Endothelial cell of coronary artery (primary cell): ENCODE measurements at places on chromosomes 6 and 20. TPM values are rescaled to one million over a fixed set of nuclear protein-coding genes. Genes with fewer than 3 reads are reported as not detected.

The TCF19 gene
- total RNA-seq, result 9.7 and 17.5 TPM in 2 replicates

The ID1 gene
- 223 and 245 TPM in 2 replicates for total RNA-seq

The PRR18 gene
- total RNA-seq, result not detected in 2 replicates

The PACRG gene
- total RNA-seq, result 0.45 TPM in 1 of 2 replicates, not detected in the other

The EEF1A2 gene
- total RNA-seq, result 1.0 and 2.0 TPM in 2 replicates

The GMDS gene
- 9.7 and 12.2 TPM in 2 replicates for total RNA-seq

The CGA gene
- total RNA-seq, result not detected in 2 replicates

The ULBP1 gene
- 0.09 and 1.1 TPM in 2 replicates for total RNA-seq

The EFCAB8 gene
- 0.19 and 0.27 TPM in 2 replicates for total RNA-seq

The HDGFL1 gene
- not detected in 2 replicates for total RNA-seq

The MYLK2 gene
- 0.36 and 1.1 TPM in 2 replicates for total RNA-seq

The BMP2 gene
- total RNA-seq, result 6.7 and 16.6 TPM in 2 replicates

The SLC4A11 gene
- total RNA-seq, result 4.1 TPM in 2 replicates
